ENCODE measurements at places on chromosomes 1 and 21. TPM values are rescaled to one million over a fixed set of nuclear protein-coding genes. Genes with fewer than 3 reads are reported as not detected.

ABCD3 gene
- 52.1 TPM for total RNA-seq

LHX4 gene
- not detected for total RNA-seq

NPHS2 gene
- not detected for total RNA-seq

RHBG gene
- not detected for total RNA-seq

Data from thyroid gland (tissue), 4 donors.